Astrocyte (in vitro differentiated cells and primary cell): ENCODE measurements at places on chromosomes 7 and 10.
A peak's percentile ranks its signal among the peaks of the same experiment; 100 is the strongest.

GRCh38 chr7:137606061-137606674, 240.6 kb downstream of the DGKI start:
- DNase-seq = peak; percentile 33

- DNase-seq = no peak
Observed at GRCh38 chr10:78724846-78725245, 343.9 kb upstream of the ZMIZ1 start.

DNA sequence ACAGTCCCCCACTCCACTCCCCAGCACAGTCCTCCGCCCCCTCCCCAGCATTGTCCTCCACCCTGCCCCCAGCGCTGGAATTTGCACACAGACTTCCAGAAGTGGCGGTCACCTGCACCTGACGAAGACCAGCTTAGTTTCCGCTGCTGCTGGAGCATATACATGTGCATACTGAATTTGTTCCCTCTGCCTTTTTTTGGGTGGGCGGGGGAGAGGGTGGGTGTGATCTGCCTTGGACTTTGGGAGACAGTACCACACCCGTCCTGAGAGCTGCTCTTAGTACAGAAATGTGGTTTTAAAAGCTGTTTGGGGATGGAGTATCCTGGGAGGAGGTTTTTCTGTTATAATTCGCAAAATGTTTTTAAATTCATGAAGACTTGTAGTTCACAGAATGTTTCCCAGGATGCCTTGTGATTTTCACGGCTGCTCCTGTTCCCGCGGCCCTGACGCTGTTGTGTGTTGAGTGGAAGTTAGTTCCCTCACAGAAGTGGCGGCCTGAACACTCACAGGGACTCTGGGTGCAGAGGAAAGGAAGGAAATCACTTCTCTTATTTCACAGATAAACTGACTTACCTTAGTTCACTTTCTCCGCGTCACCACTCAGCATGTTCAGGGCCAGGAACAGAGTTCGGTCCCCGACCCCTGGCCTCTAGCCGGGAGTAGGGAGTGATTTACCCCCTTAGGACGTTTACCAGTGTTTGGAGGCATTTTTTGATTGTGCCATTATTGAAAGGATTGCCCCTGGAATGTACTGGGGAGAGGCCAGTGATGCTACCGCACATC, 18.6 kb downstream of the PFKP start:
- DNase-seq = no peak

DNA sequence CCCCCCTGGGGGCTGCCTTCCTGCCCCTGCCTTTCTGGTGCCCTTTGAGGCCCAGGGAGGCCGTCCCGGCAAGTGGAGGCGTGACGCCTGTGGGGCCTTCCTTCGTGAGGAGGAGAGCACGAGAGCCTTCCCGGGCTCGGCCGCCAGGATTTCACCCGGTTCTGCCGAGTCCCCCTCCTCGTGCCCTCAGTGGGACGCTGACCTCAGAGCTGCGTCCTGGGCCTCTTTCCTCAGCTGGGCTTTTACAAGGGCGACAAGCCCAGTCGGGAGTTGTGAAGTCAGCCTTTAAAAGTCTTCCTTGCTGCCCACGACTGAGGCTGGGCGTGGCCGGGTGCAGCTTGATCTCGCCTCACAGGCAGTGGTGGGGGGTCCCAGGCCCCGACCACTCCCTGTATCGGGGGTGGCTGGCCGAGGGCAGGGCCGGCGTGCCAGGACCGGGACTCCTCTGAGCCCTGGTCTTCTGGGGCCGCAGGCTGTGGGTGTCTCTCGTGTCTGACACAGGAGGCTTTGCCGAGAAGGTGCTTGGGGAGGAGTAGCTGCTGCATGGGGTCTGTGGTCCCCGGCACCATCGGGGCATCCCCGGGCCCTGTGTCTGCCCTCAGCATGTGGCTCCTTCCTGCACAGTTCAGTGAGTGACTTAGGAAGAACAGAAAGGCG, 41.8 kb downstream of the FAM20C start:
- DNase-seq = no peak

- DNase-seq = no peak
Observed at GRCh38 chr7:20722941-20723340, 63.7 kb downstream of the SP8 start.

DNA sequence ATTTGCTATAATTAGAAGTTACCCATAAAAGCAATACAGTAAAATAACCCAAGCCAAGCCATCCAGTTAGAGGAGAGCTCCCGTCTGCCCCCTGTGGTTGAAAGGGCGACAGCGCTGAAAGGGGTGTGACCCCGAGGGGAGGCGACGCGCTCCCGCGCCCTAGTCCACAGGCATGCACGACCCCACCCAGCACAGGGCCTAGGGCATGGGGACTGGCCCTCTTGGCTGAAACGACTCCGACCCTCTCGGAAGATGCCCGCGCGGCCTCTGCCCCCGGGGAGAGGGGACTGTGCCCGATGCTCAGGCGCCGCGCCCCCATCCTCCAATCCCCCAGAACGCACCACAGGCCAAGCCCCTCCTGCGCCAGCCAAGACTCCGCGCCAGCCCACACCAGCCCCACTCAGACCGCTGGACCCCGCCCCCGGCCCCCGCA, 64.0 kb downstream of the CSGALNACT2 start:
- DNase-seq = no peak

- DNase-seq = no peak
Observed at GRCh38 chr10:32148864-32149251, 92.6 kb upstream of the KIF5B start.

- no peak for DNase-seq
Observed at GRCh38 chr10:58936364-58936763, 240.1 kb upstream of the PHYHIPL start.

DNA sequence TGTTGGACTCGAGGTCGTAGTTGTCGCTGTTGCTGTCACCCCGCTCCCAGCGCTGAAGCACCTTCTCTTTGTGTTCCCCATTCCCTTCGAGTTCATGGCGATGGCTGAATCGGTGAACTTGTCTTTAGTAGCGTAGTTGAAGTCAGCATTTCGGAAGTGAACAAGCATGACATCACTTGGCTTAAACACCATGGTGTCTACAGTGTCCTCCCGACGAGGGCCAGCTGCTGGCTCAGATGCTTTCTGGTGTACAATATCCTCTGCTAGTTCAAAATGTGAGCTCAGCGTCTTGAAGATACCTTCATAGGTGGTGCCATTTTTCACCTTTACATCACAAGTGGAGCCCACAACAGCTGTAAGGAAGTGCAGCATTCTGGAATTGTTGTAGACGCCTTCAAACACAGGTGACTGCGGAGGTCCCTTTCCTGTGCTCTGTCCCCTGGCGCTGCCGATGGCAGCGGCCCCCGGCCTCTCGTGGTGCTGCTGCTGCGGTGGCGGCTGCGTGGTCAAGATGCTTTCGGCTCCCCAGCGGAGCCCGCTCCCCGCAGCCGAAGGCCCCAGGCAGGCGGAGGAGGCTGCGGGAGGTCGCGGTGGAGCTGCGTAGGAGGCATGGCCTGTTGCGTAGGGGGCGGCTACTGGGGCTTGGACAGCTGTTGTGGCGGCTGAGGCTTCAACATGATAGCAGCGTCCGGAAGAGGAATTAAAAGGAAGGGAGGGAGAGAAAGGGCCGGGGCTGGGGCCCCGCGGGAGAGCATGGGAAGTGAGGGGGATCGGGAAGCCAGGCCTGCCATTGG, 59.3 kb downstream of the ANKMY2 start:
- DNase-seq = no peak

GRCh38 chr10:6390213-6390845, 187.6 kb downstream of the PFKFB3 start:
- no peak for DNase-seq

- DNase-seq = no peak
Observed at GRCh38 chr10:112782200-112782907, 167.7 kb upstream of the TCF7L2 start.

GRCh38 chr7:155594163-155594732, 47.9 kb upstream of the CNPY1 start:
- DNase-seq = no peak

- peak; percentile 47 for DNase-seq
Observed at GRCh38 chr7:106484562-106484961, 176.4 kb downstream of the CCDC71L start.

- peak; percentile 27 for DNase-seq
Observed at GRCh38 chr10:52213321-52213752, 100.7 kb upstream of the DKK1 start.

- no peak for DNase-seq
Observed at GRCh38 chr10:80540981-80541750, 3.5 kb downstream of the SH2D4B start.

- DNase-seq = no peak
Observed at GRCh38 chr10:5272065-5272803, 75.6 kb downstream of the AKR1C4 start.

DNA sequence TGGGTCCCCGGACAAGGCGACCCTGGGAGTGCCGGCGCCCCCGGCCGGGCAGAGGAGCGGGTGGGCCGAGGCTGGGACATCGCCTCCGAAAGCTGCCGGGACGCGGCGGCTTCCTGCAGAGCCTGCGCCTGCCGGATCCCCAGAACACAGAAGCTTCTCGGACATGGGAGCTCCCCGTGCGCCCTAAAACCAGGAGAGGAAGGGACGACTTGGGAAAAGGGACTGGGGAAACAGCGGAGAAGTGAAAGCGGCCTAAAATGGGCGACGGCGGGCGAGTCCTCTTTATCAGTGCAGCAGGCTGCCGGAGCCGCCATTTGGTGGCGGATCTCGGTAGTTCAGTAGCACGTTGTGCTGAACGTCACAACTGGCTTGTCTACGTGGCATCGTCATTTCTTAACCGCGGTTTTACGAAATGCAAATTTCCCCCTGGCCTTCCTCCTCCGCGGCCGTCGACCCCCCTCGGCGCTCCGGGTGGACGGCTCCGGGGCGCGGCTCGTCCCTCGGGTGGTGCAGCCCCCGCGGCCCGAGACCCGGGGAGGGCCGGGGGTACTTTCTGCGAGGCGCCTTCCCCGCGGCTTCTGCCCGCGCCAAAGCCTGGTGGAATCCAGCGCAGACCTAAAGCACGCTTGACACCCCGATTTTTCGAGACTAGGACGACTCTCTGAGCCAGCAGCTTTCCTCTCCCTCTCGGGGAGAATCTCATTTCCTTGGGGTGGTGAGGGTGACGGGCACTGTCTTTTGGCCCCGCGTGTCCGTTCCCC, 9.9 kb upstream of the SPAG6 start:
- DNase-seq = peak; percentile 37

DNA sequence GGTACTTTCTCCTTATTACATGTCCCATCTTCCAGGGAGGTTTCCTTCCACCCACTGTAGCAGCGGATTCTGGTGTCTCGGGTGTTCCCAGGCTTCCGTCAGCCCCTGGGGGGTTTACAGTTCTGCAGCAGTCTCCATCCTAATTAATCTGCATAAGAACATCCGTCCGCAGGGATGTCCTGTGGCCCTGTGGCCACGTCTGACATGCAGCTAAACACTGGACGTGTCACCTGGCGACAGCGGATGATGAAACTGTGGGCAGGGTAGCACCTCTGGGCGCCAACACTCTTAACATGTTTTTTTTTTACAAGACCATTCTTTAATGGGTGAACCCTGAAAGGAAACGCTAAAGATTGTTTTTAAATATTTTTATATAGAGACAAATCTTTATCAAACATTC, 58.2 kb downstream of the DIP2C start:
- DNase-seq = no peak

DNA sequence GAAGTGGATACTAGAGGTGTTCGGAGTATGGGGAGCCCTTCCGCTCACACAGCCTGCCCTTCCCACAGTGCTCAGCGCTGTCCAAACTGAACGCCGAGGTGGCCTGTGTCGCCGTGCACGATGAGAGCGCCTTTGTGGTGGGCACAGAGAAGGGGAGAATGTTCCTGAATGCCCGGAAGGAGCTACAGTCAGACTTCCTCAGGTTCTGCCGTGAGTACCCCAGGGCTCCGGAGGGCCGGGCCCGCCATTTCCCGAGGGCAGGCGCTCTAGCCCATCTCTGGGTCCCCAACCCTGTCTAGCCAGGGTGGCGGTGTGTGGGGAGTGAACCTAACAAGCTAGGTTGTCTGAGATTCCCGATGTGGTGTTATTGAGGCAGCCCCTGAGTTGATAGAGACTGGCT, 59.1 kb downstream of the GTF2IRD1 start:
- no peak for DNase-seq

GRCh38 chr10:83706952-83707582, 432.2 kb upstream of the GHITM start:
- no peak for DNase-seq

DNA sequence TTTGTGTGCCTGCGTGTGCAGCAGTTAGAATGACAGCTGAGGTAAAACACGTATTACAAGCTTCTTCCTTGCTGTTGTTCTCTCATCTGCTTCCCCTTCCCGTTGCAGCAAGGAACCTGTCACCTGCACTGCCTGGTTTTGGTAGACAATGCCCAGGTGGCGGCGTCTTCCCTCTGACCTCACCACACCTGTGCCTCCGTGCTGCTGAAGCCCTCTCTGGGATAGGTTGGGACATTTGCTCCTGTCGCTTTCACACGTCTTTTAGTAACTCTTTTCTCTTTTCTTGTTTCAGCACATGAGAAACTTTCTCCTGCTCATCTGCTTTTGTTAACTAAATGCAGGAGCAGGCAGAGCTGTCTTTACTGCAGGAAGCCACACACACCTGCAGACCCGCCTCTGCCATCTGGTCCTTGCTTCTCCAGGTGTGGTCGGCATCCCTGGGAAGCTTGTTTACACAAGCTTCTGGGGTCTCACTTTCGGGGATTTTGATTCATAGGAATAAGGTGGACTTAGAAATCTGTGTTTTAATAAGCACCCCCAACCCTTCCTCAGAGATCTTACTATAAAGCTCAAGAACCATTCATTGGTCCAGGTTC, 60.7 kb upstream of the EXOC6 start:
- no peak for DNase-seq

DNA sequence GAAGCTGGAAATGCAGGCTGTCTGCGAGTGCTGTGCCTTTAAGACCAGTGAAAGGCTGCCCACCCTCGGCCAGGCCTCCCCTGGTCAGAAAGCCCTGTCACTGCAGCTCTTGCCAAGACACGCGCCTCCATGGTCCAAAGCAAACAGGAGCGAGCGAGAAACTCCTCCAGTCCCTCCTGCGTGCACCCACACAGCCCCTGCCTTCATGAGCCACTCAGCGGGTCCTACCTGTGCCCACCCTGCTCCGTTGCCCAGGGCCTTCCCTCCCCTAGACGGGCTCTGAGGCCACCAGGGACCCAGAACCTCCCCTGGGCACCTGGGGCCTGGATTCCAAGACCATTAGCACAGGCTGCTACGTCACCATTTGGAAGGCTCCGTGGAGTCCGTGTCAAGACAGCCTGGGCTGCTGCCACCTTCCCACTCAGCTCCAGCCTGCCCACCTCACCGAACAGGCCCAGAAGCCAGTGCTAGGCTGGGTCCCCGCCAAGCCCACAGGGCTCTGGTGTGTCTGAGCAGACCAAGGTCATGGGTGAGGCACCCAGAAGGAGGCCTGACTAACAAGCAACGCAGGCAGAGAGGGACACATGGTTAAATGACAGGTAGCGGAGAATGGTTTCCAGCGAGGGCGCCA, 144.5 kb downstream of the NEURL1 start:
- DNase-seq = peak; percentile 94

DNA sequence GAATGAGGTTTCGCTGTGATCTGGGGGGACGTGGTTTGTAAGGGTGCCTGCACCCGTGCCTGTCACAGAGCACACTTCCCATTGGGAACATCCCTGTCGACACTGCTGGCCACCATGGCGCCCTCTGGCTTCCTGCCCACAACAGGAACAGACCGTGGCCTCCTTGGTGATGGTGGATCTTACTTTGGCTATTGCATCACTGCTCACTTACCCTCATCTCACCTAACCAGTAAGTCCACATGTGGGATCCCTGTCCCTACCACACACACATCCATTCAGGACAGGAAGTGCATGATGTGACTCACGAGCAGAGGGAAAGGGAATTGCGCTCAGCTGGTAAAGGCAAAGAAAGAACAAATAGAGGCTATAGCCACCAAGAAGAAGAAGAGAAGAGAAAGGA, 26.2 kb upstream of the SEC61G start:
- no peak for DNase-seq
